ENCODE measurements at places on chromosomes 5 and 9.
A peak's percentile ranks its signal among the peaks of the same experiment; 100 is the strongest.

GRCh38 chr5:56066931-56067450 is 72.2 kb upstream of the IL6ST start:
- DNase-seq = no peak

GRCh38 chr5:148793261-148793660 is 33.1 kb upstream of the ADRB2 start:
- DNase-seq = no peak

DNA sequence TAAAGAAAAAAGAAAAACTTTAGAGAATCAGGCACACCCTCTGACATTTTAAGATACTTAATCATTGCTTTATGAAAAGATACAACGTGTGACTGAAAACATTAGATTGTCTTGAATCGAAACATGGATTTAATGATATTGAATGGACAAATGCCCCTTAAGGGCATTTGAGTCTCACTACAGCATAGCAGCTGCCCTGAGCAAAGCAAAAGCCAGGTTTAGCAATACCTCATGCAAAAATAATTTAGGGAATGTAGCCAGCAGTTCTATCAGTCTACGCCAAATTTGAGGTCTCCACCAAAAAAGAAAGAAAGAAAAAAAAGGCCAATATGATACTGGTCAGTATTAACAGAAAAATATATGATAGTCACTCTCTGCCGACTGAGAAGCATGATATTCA is 56.6 kb upstream of the LMNB1 start:
- no peak for DNase-seq

DNA sequence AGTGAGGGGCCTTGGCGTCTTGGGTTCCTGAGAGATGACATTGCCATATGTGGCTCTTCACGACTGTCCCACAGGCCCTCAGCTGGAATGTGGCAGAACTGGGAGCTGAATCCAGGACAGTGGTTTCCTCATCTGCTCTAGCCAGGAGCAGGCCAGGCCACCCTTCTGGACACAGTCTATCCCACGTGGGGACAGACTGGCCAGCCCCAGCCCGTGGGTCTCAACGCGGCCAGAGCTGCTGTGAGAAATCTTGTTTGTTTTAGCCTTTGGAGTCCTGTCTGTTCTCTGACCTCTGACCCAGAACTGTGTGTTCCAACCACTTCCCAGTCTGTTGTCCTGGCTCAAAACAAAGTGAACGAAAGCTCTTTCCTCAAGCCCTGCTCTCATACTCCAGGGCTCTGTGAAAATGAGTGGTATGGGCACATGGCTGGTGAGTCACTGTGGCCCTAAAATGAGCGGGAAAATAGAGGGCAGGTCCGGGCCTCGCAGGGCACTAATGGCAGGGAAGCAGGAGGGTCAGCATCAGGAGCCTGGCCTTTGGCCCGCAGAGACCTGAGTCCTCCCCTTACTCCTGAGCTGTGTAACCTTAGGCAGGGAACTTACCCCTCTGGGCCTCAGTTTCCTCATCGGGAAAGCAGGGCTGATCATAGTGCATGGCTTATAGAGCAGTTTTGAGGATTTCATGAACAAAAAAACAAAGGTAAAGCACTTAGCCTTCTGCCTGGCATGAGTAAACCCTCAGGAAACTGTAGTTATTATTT is 34.8 kb upstream of the GLRX start:
- DNase-seq = peak; percentile 98
